ENCODE measurements at places on chromosomes 13 and 19.
A peak's percentile ranks its signal among the peaks of the same experiment; 100 is the strongest.

DNA sequence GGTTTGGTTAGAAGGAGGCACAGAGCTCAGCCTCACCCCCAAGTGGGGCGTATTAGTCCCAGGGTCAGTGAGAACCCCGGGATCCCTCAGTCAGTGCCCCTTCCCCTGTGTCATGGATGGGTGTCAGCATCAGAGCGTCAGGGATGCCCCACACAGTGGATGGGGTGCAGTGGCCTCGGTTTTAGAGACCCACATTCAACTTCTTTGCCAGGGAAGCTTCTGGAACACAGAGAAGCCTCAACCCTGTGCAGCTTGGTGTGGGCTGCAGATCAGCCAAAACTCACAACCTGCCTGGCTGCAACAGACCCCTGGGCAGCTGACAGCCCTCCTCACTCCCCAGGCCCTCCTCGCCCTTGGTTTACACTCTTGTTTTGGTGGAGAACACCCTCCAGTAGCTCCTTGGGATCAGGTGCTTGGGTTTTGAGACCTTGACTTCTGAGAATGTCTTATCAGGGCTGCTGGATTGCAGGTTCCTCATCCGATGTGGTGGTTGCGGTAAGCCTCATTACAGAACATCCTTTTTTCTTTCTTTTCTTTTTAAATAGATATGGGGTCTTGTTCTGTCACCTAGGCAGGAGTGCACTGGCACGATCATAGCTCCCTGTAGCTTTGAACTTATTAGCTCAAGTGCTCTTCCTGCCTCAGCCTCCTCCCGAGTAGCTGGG, 11.0 kb downstream of the ZNF333 start:
- no peak for DNase-seq

DNA sequence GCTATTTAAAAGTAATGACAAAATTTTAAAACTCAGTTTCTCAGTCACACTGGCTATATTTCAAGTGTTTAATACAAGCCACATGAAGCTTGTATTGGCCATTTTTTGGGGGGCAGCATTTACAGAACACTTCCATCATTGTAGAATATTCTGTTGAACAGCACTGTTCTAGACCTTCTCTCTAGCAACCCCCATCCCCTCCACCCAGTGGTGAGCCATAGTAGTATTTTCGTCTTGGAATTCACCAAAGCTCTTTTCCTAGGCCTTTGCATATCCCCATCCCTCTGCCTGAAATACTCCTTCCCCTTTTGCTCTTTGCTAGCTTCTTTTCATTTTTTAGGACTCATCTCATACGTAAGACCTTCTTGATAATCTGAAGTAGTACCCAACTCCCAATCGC, 99.5 kb downstream of the ZC3H13 start:
- no peak for DNase-seq

GRCh38 chr13:45040622-45041021, 51.3 kb downstream of the GPALPP1 start:
- DNase-seq, result no peak

- DNase-seq, result peak; percentile 74
These were observed 67.8 kb downstream of the SPACA7 start for GRCh38 chr13:112443995-112444311.

GRCh38 chr13:90396266-90396665, 951.2 kb upstream of the MIR17HG start:
- DNase-seq, result no peak

GRCh38 chr13:60453490-60453889, 56.5 kb downstream of the TDRD3 start:
- no peak for DNase-seq

DNA sequence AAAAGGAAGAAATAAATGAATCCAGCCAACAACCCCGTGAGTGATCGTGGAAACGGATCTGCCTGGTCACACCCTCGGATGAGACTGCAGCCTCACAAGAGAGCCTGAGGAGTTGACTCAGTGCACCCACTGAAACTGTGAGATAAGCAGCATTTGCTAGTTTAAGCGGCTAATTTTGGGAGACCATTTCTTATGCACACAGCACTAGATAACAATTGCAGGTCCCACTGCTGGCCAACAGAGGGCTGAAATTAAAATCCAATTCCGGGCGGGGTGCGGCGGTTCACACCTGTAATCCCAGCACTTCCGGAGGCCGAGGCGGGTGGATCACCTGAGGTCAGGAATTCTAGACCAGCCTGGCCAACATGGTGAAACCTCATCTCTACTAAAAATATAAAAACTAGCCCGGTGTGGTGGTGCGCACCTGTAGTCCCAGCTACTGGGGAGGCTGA, 3.6 kb downstream of the UQCR11 start:
- DNase-seq, result no peak

- no peak for DNase-seq
These were observed 324.5 kb downstream of the DNAJC15 start for GRCh38 chr13:43347877-43348276.

- no peak for DNase-seq
These were observed 3.0 kb upstream of the C19orf81 start for GRCh38 chr19:50646074-50646807.

- DNase-seq, result no peak
These were observed 103.6 kb upstream of the MYO16 start for GRCh38 chr13:108525827-108526226.

- DNase-seq, result no peak
These were observed 114.5 kb downstream of the STK24 start for GRCh38 chr13:98462241-98462882.

GRCh38 chr19:53192771-53193534, at the start of gene ZNF665:
TSS of gene ZNF665 (minus strand) at chr19:53193358. CDS start at chr19:53182898, 10,460 bp downstream.
- peak; percentile 31 for DNase-seq

DNA sequence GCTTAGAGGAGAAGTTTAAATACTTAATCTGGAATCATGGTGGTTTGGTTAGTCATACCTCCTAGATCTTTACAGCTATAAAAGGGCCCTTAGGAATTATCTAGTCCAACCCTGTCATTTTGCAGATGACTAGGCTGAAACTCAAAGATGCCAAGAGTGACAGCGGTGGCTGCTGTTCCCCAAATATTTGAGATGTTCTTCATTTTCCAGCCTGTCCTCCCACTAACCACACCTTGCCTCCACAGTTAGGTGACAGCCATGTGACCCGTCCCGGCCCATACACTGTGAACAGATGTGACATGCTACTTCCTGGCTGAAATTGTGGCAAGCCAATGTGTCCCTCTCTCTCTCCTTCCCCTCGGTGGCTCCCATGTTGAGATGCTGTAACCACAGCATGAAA, 225.5 kb upstream of the IPO5 start:
- no peak for DNase-seq

DNA sequence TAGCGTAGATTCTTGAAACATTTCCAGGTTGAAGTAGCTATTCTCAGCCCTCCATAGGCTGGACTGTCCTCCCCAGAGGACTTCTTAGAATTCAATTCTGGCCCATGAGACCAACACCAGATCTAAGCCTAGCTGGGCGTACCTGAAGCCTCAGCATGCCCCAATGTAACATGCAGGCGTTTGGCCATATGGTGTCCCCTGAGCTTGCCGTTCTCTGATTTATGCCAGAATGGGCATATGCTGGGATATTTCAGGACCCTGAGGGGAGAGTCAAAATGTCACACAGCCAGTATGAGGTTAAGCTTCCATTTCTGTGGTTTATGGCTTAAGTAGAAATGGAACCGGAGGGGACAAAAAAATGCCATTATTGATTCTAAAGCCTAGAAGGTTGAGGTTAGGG, 317.7 kb upstream of the OBI1 start:
- DNase-seq, result no peak

- DNase-seq, result no peak
These were observed 985 bp upstream of the KCNK6 start for GRCh38 chr19:38318660-38319059.

GRCh38 chr19:10727685-10728201, 9.9 kb downstream of the DNM2 start:
- DNase-seq, result no peak

DNA sequence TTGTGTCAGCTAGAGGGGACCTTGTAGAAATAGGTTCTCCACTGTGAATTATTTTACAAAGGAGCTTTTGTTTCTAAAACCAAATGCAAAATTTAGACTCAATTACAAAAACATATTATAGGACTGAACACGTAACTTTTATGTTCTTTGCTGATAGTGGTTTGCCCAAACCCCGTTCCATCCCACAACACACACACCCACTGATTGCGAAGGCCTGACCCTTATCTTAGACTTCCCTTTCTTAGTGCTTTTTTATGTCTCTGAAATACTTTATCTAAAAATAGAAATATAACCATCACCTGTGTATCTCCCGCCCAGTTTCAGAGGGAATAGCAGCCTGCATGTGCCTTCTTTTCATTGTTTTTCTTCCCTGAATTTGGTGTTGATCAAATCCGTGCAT, 13.0 kb downstream of the CCNA1 start:
- DNase-seq, result no peak

DNA sequence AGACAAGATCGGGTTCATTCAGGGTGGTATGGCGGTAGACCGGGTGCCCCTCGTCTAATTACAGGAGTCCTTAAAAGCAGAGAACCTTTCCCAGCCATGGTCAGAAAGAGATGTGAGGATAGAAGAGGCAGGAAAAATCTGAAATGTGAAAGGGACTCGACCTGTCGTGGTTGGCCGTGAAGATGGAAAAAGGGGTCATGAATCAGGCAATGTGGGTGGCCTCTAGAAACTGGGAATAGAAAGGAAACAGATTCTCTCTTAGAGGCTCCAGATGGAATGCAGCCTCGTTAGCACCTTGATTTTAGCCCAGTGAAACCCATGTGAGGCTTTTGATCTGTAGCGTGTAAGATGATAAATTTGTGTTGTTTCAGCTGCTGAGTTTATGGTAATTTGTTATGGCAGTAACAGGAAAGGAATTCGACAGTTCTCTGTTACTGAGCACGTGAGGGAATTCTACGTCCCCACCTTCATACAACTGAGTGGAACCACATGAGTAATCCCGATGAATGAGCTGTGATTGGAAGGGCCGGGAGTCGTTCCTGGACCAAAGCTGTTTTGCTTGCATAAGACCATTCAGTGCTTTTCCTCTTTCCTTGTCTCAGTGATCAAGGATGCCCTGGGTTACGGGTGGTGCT, 11.0 kb upstream of the CA11 start:
- no peak for DNase-seq

GRCh38 chr19:1394252-1395193, 6.8 kb downstream of the GAMT start:
- no peak for DNase-seq

DNA sequence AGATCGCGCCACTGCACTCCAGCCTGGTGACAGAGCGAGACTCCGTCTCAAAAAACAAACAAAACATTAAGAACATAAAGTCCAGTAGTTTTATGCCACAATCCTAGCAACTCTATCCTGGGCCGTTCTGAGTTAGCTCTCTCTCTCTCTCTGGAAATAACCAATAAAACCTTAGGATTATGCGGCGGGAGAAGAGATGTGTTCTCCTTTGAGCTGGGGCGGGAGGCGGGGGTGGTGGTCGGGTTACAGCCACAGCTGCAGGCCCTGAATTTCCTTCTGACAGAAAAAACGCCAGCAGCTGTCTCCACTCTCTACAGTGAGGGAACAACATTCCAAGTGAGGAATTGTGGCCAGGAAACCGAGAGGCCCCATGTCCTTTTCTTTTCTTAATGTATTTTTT, 9.1 kb upstream of the PNMA8A start:
- no peak for DNase-seq

DNA sequence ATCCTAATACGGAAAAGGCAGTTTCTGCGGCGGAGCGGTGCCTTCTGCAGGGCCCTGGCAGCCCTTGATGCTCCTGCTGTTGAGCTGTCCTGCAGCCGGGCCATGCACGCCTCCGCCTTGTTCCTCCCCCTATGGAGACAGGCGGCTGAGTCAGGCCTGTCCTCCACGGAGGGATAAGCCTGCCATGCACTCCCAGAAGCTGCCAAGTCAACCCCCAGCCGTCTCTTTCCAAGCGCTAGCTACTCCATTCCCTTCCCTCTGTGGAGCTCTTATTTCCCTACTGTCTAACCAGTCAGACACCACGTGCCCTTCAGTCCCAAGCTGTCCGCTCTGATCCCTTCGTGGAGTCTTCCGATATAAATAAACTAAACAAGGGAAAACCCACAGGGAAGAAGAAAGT, 197.0 kb downstream of the COL4A1 start:
- no peak for DNase-seq

GRCh38 chr19:42563352-42564210, 31.1 kb downstream of the CEACAM8 start:
- peak; percentile 43 for DNase-seq

GRCh38 chr19:17988161-17988560, 19.8 kb upstream of the ARRDC2 start:
- DNase-seq, result no peak

GRCh38 chr19:43780706-43781525, at the start of gene KCNN4:
TSS of gene KCNN4 (minus strand) at chr19:43780973. CDS start at chr19:43780861, 112 bp downstream.
- DNase-seq, result no peak

DNA sequence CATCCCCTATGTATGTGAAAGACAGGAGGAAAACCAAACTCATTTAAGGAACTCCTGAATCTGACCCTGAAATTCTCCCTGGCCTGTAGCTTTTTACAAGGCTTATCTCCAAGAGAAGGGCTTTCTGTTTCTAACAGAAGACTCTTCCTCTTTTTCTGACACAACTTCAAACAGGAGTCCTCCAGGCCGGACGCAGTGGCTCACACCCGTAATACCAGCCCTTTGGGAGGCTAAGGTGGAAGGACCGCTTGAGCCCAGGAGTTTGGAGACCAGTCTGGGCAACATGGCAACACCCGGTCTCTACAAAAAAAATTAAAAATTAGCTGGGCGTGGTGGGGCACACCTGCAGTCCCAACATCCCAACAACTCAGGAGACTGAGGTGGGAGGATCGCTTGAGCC, 41.9 kb downstream of the CARS2 start:
- DNase-seq, result no peak

GRCh38 chr13:113044391-113045114, 61.0 kb upstream of the F7 start:
- DNase-seq, result no peak

GRCh38 chr13:45231305-45231704, 30.5 kb upstream of the KCTD4 start:
- DNase-seq, result no peak

DNA sequence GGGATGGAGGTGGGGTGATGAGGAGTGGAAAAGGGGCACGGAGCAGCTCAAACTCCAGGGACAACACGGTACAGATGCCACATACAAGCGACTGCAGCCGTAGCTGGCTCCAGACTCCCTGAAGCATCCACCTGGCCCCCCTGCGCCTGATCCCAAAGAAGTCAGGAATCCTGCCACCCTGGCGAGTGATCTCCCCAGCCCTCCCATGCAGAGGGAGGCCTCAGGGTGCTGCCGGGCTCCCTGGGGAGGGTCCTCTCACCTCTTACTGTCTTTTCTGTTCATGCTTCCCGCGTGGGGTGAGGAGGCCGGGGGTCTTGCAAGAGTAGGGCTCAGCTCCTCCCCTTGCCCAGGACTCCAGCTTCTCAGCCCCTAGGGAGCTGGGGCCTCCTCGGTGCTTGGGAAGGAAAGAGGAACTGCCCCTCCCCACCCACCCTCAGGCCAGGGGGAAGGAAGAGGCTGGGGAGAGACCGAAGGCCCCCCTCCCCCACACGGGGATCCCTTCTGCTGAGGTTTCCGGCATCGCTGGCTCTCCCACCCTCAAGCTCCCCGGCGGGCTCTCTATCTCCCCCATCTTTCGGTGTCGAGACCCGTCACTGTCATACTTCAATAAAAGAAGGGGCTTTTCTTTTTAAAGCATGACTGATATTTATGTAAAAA, at the start of gene RASGRP4:
Gene RASGRP4 (minus strand): TSS at position 410 of the 657 bp plus-strand sequence. CDS start 128 bp downstream, at position 282.
- no peak for DNase-seq

GRCh38 chr13:24251525-24251924, 57.9 kb upstream of the C1QTNF9 start:
- DNase-seq, result no peak
